Activated CD8-positive, alpha-beta memory T cell treated with anti-CD3 and anti-CD28 coated beads for 48 hours (primary cell): ENCODE measurements at places on chromosomes 7 and 10.

- no peak for DNase-seq
These were observed 467.4 kb downstream of the TYW1 start for GRCh38 chr7:67463983-67464382.

DNA sequence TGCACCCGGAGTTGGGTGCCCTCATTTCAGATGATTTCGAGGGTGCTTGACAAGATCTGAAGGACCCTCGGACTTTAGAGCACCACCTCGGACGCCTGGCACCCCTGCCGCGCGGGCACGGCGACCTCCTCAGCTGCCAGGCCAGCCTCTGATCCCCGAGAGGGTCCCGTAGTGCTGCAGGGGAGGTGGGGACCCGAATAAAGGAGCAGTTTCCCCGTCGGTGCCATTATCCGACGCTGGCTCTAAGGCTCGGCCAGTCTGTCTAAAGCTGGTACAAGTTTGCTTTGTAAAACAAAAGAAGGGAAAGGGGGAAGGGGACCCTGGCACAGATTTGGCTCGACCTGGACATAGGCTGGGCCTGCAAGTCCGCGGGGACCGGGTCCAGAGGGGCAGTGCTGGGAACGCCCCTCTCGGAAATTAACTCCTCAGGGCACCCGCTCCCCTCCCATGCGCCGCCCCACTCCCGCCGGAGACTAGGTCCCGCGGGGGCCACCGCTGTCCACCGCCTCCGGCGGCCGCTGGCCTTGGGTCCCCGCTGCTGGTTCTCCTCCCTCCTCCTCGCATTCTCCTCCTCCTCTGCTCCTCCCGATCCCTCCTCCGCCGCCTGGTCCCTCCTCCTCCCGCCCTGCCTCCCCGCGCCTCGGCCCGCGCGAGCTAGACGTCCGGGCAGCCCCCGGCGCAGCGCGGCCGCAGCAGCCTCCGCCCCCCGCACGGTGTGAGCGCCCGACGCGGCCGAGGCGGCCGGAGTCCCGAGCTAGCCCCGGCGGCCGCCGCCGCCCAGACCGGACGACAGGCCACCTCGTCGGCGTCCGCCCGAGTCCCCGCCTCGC is at the start of gene EGFR:
EGFR (plus strand) TSS at position 657 of the 830 bp plus-strand sequence. CDS start 261 bp downstream, outside the sequence.
- DNase-seq: no peak

- DNase-seq: no peak
These were observed 48.5 kb upstream of the CFAP46 start for GRCh38 chr10:132990684-132991545.

DNA sequence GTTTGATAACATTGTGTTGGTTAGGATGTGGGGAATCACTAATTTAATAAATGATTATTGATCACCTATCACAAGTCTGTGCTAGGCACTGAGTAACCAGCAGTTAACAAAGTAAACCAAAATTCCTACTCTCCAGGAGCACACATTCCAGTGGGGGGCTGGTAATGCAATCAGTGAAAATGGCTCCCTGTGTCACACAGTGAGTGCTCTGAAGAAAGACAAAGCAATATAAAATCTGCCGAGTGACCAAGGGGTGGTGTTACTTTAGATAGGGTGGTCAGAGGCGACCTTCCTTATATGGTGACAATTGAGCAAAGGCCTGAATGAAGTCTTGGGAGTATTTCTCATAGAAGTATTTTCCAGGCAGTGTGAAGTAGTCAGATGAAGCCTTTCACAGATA is 13.6 kb upstream of the SMC3 start:
- no peak for DNase-seq

DNA sequence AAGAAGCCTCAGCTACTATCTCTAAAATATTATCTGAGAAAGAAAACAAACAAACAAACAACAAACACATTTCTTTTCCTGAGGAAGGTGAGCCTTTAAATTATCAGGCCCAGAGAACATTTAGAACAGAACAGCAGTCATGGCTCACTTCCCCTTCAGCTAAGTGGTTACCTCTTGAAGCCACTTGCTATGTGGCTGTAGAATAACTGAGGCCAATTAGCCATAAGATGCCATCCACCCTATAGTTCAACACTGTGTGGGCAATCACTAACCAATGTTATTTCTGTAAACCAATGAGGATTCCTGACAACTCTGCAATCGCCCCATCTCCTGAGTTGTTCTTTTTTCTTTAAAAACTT is 3.7 kb upstream of the UPP1 start:
- no peak for DNase-seq

- no peak for DNase-seq
These were observed 46.6 kb downstream of the ATXN7L1 start for GRCh38 chr7:105829681-105830322.

DNA sequence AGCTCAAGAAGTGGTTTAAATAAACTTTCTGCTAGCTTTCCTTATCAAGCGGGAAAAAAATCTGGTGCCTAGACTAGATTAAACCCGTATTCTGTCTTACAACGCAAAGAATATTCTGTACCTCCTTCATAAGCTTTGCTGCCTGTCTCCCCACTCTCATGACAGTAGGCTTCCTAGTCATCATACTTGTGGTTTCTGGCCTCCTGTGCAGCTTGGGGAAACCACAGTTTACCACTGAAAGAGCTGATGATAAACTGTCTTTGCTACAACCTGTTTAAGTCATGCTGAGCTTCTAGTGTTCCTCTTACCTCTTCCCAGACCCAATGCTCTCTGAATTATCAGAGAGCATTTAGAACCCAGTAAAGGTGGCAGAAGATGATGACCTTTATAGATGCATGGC is 55.0 kb downstream of the PODXL start:
- no peak for DNase-seq

DNA sequence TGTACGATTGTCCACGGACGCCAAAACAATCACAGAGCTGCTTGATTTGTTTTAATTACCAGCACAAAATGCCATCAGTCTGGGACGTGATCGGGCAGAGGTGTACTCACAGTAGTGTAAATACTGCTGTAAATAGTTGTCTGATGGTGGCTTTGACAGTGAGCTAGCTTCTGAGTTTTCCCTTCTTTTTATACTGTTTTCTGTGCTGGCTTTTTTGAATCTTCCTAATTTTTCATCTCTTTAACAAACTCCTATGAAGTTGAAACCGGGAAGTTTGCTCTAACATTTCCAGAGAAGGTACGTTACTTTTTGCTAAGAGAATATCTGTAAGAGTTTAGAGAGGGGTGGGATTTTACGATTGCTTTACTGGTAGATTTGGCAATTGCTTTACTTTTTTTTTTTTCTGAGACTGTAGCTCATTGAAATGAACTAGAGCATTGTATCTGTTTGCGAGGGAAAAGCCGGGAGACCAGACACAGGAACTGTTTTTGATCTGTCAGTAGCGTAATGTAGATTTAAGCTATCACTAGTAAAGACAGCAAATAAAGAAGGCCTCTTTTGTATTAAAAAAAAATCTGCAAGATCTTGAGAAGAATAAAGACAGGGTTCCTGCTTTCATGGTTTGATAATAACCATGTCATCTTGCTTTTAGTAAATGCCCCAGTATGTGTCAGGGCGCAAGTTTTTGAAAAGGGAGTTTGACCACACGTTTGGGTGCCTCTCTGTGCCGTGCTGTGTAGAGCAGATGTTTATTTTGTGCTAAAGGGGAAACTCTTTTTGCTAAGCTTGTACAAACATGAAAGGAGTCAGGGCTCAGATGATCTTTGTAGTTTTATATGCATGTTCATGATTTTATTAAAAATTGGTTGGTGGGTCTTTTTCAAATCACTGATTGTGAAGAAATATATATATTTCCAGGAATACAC is 712 bp downstream of the FOXP2 start:
- DNase-seq: no peak

GRCh38 chr10:69663369-69663947 is 33.4 kb downstream of the FAM241B start:
- DNase-seq: no peak

GRCh38 chr7:151385626-151386300 is 24.1 kb downstream of the WDR86 start:
- DNase-seq: no peak

DNA sequence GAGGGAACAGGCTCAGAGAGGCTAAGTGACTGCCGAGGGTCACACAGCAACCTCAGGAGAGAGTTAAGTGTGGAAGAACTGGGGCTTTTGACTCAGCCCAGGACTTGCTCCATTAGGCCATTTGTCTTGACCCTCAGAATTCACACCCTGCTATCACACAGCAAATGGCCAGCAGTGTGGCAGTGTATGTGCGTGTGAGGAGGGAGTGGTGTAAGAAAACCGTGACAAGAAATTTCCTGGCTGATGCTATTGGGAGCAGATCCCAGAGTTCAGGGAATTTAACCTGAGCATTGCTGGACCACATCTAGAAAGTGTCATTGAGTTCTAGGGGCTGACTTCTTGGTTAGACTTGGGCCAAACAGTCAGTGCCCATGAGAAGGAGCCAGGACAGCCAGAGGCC is 18.4 kb downstream of the VWA2 start:
- DNase-seq: no peak

- no peak for DNase-seq
These were observed 60.5 kb downstream of the PWWP2B start for GRCh38 chr10:132457328-132458070.

- no peak for DNase-seq
These were observed 67.0 kb upstream of the PRLHR start for GRCh38 chr10:118662228-118663035.

GRCh38 chr10:78045856-78046255 is 12.2 kb downstream of the RPS24 start:
- no peak for DNase-seq

DNA sequence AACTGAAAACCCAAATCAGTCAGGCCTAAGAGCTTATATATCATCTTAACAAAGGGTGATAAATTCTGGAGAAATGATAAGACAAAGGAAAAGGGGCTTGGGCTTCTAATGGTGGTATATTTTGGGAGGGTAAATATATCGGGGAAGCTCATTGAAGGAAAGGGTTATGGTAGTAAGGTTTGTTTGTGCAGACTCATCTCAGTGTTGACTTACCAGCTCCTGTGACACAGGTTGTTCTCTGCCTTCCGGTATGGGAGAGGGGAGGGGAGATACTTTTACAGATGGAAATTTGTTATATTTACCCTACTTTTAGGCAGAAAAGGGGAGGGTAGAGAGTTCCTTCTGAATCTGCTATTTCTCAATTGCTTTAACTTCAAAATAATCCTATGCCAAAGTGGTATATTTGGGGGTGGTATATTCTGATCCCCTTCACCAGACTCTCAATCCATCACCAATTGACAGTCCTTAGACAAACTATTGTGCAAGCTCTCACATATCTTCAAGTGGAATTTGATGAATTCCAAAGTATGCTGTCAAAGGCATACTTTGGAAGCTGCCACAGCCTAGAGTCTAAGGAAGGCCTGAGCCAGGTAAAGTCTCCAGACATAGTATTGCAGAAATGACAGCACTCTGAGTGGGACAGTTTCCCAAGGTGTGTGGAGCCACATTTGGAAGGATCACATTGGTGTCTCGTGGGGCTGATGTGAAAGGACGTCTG is 13.3 kb upstream of the PAPSS2 start:
- no peak for DNase-seq

DNA sequence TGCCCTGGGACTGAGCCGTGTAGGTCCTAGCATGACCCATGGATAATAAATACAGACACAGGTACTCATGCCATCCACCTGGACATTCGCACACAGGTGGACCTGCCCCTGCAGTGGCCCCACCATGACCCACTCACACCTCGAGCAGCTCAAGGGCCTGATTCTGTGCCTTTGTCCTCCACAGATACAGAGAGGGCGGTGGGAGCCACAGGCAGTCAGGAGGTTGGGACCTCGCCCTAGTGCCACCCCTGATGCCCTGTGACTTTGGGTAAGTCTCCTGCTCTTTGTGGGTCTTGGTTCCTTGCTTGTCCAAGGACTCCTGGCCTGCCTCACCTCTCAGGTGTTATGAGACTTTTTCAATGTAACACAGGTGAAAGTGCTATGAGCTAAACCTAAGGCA is 42.9 kb downstream of the C10orf120 start:
- DNase-seq: no peak

GRCh38 chr10:79405221-79405994 is 40.0 kb downstream of the ZCCHC24 start:
- no peak for DNase-seq

- DNase-seq: no peak
These were observed 22.9 kb upstream of the C10orf105 start for GRCh38 chr10:71742301-71743088.

DNA sequence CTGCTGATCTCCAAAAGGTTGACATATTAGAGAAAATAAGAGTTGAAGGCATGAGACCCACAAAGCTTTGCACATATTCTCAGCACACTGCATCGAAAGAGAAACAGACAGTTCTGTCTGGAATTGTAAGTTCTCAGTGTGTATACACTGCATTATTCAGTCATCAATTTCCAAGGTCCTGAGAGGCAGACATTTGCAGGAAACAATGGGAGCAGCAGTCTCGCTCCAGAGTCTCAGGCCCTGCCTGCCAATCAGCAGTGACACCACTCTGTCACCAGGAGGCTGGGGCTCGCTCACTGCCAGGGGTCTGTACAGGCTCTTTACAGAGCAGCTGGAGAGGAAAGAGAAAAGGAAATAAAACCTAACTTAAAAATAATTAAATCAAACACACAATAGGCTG is 36.3 kb downstream of the JAZF1 start:
- DNase-seq: no peak

DNA sequence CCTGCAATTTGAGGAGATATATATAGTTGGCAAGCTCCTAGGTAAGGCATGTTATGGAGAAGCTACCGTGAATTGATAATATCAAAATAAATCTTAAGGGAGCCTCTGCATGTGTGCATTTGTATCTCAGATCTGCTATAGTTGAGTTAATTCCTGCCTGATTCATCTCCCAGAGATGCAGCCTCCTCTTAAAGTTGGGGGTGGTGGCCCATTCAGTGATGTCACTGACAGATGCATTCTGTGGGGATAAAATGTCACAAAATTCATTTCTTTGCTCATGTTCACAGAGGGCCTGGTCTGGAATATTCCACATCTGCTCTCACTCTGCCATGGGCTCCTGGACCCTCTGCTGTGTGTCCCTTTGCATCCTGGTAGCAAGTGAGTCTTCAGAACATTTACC is 185.8 kb upstream of the PRSS1 start:
- no peak for DNase-seq

GRCh38 chr10:46554166-46554781 is 2.2 kb downstream of the GPRIN2 start:
- DNase-seq: no peak

DNA sequence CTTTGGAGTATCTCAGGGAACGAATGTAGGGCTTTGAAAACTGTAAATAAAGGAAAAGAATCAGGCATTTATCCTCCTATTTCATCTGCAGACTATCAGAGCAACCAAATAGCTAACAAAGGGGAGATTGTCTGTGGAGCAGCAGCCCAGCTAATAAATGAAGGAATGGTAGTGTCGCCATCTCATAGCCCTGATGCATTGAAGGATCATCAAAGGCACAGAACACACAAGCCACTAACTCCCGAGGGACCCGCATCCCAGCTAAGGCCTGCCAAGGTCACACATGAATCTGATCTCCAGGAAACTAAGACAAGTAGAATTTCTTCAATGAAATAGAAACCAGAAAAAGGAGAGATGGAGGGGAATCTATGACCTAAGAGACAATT is 38.2 kb downstream of the CALML5 start:
- no peak for DNase-seq
